ENCODE measurements at places on chromosomes 2 and 18. TPM values are rescaled to one million over a fixed set of nuclear protein-coding genes. Genes with fewer than 3 reads are reported as not detected.

CYTIP gene
- not detected for total RNA-seq

FLACC1 gene
- 0.49 TPM for total RNA-seq

GEN1 gene
- 13.8 TPM for total RNA-seq

RUFY4 gene
- total RNA-seq, result not detected

Data from bladder microvascular endothelial cell (primary cell).